ENCODE measurements at places on chromosomes 5 and 9. TPM values are rescaled to one million over a fixed set of nuclear protein-coding genes. Genes with fewer than 3 reads are reported as not detected.
A peak's percentile ranks its signal among the peaks of the same experiment; 100 is the strongest.

The CCL27 gene
- total RNA-seq = not detected

GRCh38 chr9:134637696-134638501 is 3.7 kb upstream of the COL5A1 start:
- no peak overlapping the region for H3K4me3 ChIP-seq
- H3K4me1 ChIP-seq = peaks cover 2% of the 10 kb centered on the region
- DNase-seq = no peak
- H3K27ac ChIP-seq = no peak overlapping the region

DNA sequence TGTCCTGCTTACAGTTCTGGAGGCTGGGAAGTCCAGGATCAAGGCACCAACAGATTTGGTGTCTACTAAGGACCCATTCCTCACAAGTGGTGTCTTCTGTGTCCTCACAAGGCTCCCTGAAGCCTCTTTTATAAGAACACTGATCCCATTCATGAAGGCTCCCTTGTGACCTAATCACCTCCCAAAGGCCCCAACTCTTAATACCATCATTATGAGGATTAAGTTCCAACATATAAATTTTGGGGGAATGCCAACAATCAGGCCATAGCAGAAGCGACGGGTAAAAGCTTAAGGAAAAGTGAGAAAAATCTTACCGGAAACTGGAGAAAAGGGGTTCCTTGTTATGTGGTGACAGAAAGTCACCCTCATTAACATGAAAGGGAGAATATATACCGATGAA is 11.2 kb downstream of the CTNNAL1 start:
- no peak overlapping the region for H3K4me3 ChIP-seq
- no peak for DNase-seq
- H3K36me3 ChIP-seq = peaks cover 2% of the 10 kb centered on the region
- H3K4me1 ChIP-seq = peaks cover 10% of the 10 kb centered on the region

DNA sequence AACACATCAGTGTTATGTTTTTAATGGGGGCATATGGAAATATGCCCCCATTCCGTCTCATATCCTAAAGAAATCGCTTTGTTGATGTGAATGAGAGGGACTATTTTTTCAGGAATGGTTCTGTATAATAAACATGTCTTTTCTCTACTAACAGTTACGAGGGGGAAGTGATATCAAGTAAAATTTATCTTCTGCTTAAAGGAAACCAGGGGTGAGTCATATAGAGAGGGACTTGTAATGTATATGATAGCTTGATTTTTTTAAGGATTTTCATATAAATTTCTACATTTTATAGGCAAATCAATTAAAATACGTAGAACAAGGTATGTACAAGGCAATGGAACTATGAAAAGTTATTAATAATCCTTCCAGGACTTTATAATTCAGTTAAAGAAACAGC is 207.1 kb downstream of the SEMA5A start:
- no peaks in the 10 kb centered on the region for H3K27me3 ChIP-seq
- no peak for DNase-seq

DNA sequence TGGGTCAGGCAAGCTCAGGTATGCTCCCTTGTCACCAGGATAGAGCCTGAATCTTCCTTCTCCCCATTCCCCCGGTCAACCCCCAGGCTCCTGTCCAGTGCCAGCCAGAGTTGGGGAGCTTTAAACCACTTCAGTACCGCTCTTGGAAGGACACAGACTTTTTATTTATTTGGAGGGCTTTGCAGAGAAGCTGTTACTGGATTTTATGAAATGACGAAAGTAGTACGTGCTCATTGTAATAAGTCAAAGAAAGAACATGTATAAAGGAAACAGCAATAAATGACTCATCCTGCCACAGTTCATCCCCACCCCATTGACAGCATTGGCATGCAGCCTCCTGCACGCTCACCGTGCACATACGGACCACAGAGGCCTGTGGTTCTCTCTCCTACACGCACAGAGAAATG is 230.3 kb downstream of the AUH start:
- no peak overlapping the region for H3K4me3 ChIP-seq
- peaks cover 4% of the 10 kb centered on the region for H3K27me3 ChIP-seq
- no peaks in the 10 kb centered on the region for H3K36me3 ChIP-seq
- peaks cover 2% of the 10 kb centered on the region for H3K4me1 ChIP-seq
- peak; percentile 17 for DNase-seq

- peaks cover 47% of the 10 kb centered on the region for H3K4me1 ChIP-seq
- H3K27me3 ChIP-seq = peaks cover 32% of the 10 kb centered on the region
- DNase-seq = peak; percentile 55
- H3K27ac ChIP-seq = no peak overlapping the region
- H3K36me3 ChIP-seq = peaks cover 3% of the 10 kb centered on the region
Measured at GRCh38 chr5:139651853-139652787, 4.0 kb downstream of the CXXC5 start.
